ENCODE measurements at places on chromosomes 7 and 10.
A peak's percentile ranks its signal among the peaks of the same experiment; 100 is the strongest.

DNA sequence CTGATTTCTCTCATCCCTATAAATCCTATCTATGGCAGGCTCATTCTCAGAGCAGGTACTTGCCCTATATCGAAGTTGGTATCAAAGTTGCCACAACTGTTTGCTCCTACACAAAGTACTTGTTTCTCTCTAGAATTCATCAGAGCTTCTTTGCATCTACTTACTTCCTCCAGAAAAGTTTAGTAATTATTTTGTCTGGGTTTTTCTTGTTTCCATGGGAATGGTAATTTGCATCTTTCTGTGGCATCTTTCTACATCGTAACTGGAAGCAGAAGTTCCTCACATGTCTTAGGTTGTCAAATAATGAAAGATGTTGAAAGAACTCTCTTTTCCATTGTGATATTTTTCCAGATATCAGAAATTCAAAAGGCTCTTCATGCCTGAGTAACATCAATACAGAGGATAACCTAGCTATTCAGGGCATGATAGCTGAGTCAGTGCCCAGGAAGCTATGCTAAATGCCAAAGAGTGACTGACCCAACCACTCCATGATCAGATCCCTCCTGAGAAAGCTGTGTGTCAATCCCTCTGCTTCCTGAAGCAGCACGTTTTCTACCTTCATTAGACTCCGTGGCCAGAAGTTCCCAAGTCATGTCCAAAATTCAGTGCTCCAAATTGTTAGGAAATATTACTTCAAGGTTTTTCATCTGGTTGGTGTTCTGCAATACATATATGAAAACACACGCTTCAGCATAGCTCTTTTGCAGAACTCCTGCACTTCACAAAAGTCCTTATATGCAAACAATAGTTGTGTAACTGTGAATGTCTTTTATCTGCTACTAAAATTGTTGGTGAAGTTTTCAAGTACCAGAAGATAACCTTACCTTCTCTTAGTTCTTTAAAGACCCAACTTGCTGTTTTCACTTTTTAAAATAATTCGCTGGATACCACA, 216.5 kb downstream of the VTI1A start:
- DNase-seq = no peak

DNA sequence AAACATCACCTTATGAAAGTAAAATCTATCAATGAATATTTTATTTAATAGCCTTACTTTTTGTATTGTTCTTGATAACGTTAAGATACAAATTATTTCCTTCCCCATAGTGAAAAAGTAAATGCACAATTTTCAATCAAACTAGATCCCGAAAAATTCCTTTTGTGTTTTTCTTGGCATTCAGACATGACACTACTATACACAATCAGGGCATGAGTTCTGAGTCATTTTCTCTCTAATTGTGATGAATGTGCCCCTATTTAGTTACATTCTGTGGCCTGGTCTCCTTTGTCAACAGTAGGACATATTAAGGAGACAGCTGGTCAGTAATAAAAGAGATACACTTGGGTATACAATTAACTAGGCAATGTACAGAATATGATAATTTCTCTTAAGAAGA, 19.8 kb downstream of the COL1A2 start:
- no peak for DNase-seq

DNA sequence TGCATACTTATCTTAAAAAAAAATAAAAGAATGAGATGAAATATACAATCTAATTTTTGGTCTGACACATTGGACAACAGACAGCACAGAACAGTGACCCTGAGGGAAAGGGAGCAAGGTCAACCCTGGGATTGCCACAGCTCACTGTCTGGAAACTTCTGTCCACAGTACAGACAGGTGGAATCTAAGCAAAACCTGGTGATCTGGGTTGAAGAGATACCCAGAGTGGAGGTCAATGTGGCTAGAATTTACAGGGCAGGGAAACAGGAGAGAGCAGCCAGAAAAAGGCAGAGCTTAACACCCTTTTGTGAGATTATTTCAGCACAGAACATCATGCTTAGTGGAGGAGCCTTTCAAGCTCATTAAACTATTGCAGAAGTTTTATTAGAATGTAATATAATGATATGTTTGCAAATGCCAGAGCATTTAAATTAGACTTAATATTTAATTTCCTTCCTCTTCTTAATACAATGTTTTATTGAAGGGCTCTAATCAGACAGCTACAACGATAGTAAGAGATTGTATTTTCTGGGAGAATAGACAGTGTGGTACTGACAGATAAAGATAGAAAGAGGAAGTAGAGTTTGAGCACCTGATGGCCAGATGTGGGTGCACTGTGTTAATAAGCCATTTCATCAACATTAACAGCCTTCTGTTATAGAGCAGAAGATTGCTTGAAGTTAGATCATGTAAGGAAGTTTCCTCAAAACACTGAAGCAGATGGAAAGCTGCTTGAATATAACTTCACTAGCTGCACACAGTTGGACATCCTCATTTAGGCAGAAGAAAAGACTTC, 309.4 kb downstream of the HGF start:
- DNase-seq = no peak

- DNase-seq = no peak
Measured at GRCh38 chr7:114243646-114244045, 171.0 kb upstream of the FOXP2 start.

DNA sequence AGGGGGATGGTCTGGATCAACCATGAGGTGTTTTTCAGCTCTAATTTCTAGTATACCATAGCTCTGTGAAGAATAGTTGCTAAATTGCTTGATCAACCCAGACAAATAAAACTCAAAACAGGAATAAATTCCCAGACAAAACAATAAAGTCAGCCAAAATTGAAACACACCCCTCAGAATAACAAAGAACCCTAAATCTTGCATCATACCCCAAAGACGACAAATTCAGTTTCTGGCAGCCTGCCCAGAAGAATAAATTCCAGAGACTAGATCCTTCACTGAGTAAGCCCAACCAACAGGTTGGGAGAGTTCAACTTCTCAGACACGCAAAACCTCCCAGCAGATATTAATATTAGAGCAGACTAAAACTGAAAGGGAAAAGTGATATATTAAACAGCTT, 11.2 kb upstream of the SEM1 start:
- no peak for DNase-seq

GRCh38 chr7:139180700-139181311, 50.2 kb upstream of the UBN2 start:
- DNase-seq = no peak

- DNase-seq = no peak
Measured at GRCh38 chr10:1972406-1972805, 235.1 kb upstream of the ADARB2 start.

GRCh38 chr7:121530227-121531174, 134.4 kb upstream of the FAM3C start:
- peak; percentile 21 for DNase-seq

GRCh38 chr10:118823256-118823907, 68.6 kb upstream of the CACUL1 start:
- DNase-seq = no peak

GRCh38 chr7:116669769-116670168, 2.2 kb upstream of the MET start:
- DNase-seq = no peak

- no peak for DNase-seq
Measured at GRCh38 chr10:30759423-30759822, 129.9 kb upstream of the LYZL2 start.

Data from stimulated activated CD8-positive, alpha-beta memory T cell treated with anti-CD3 and anti-CD28 coated beads, Interleukin-4, amount 100 ng/mL, for 1 hour (primary cell).